ENCODE measurements at places on chromosomes 6 and 20. TPM values are rescaled to one million over a fixed set of nuclear protein-coding genes. Genes with fewer than 3 reads are reported as not detected.

DNA sequence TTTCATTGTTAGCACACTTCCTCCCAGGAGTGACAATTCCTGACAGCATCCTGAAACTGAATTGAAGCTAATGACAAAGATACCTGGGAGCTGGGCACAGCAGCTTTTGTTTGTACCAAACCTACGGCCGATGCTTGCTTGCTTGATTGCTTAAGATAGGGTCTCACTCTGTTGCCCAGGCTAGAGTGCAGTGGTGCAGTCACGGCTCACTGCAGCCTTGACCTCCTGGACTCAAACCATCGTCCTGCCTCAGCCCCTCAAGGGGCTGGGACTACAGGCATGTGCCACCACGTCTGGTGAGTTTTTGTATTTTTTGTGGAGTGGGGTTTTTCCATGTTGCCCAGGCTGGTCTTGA, 84.7 kb upstream of the SCP2D1 start:
- DNase-seq, result no peak
- H3K27me3 ChIP-seq, result no peaks in the 10 kb centered on the region
- no peak overlapping the region for H3K4me3 ChIP-seq
- H3K4me1 ChIP-seq, result no peaks in the 10 kb centered on the region
- no peaks in the 10 kb centered on the region for H3K36me3 ChIP-seq

- H3K27me3 ChIP-seq, result no peaks in the 10 kb centered on the region
- H3K4me3 ChIP-seq, result no peak overlapping the region
- H3K4me1 ChIP-seq, result no peaks in the 10 kb centered on the region
Observed at GRCh38 chr6:32431142-32431541, 8.5 kb upstream of the HLA-DRA start.

DNA sequence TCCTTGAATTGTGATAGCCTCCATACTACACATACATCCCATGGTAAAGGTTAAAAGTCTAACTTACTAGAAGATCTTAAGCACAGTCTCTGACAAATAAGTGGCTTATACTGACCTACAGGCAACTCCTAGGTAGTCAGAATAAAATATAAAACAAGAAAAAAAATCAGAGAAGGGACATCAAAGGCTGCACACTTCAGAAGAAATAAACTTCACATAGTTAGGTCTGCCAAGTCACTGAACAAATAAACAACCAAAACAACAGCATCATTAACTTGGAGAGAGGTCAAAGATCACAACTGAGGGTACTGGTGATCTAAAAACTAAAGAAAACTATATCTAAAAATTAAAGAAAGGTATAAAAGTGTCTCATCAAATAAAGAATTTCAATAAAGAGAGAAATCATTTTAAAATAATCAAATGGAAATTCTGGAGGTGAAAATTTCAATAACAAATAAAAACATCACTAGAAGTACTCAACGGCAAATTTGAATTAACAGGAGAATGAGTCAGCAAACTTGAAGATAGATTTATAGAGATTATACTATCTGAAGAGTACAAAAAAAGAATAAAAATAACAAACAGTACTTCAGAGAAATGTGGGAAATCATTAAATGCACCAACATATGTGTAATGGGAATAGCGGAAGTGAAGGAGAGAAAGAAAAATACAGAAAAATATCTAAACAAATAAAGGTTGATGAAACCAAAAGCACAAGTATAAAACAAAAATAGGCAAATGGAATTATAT, 88.0 kb upstream of the UST start:
- H3K4me3 ChIP-seq, result no peak overlapping the region
- no peak overlapping the region for H3K27ac ChIP-seq
- no peak for DNase-seq
- H3K4me1 ChIP-seq, result no peaks in the 10 kb centered on the region
- no peaks in the 10 kb centered on the region for H3K36me3 ChIP-seq

- no peak overlapping the region for H3K27ac ChIP-seq
- peaks cover 47% of the 10 kb centered on the region for H3K36me3 ChIP-seq
- H3K4me1 ChIP-seq, result no peaks in the 10 kb centered on the region
- no peak overlapping the region for H3K4me3 ChIP-seq
- H3K27me3 ChIP-seq, result no peaks in the 10 kb centered on the region
- no peak for DNase-seq
Observed at GRCh38 chr6:69719602-69720193, 77.1 kb downstream of the LMBRD1 start.

DNA sequence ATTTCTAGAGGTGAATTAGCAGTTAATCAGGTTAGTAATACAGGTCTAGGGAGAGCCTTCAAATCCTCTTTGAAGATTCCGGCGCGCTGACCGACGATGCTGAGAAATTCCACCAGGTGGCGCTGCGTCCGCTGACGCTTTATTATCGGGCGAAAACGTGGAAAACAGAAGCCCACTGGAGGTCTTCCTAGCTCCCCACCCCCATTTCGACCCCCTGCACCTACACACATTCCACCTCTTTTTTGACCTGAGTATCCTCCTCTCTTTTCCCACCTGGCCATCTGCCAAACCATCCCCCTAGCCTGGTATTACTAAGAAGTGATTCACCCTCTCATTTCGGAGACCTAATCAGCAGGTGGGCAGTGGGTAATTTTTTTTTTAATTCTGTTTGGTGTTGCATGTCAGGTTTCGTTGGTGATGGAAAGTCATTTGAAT, 65.4 kb upstream of the RIN2 start:
- peaks cover 12% of the 10 kb centered on the region for H3K27me3 ChIP-seq
- no peak overlapping the region for H3K4me3 ChIP-seq
- no peaks in the 10 kb centered on the region for H3K4me1 ChIP-seq
- peak; percentile 59 for DNase-seq
- no peak overlapping the region for H3K27ac ChIP-seq
- no peaks in the 10 kb centered on the region for H3K36me3 ChIP-seq

DNA sequence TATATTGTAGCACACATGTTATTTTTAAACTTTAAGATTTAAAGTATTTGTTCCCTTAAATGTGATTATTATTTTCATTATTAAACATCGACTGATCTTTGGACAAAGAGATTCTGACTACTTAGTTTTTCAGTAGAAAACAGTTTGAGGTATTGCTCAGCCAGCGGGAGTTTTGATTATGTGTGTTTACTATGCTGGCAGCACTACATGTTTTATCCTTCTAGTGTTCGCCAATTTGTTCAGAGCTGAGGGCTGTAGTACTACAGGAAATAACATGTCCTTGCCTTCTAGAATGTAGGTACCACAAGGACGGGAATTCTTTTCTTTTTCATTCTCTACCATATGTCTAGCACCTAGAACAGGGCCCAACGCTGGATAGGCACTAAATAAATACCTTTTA, 11.1 kb upstream of the LCA5 start:
- DNase-seq, result no peak
- no peaks in the 10 kb centered on the region for H3K36me3 ChIP-seq
- no peaks in the 10 kb centered on the region for H3K4me1 ChIP-seq

- no peaks in the 10 kb centered on the region for H3K36me3 ChIP-seq
- no peak for DNase-seq
- H3K27me3 ChIP-seq, result no peaks in the 10 kb centered on the region
- no peak overlapping the region for H3K27ac ChIP-seq
- no peak overlapping the region for H3K4me3 ChIP-seq
Observed at GRCh38 chr6:43657221-43657802, 12.5 kb downstream of the RSPH9 start.

- no peak for DNase-seq
- no peak overlapping the region for H3K4me3 ChIP-seq
- H3K4me1 ChIP-seq, result no peaks in the 10 kb centered on the region
- no peaks in the 10 kb centered on the region for H3K27me3 ChIP-seq
- no peak overlapping the region for H3K27ac ChIP-seq
- H3K36me3 ChIP-seq, result no peaks in the 10 kb centered on the region
Observed at GRCh38 chr20:16385462-16385861, 187.8 kb downstream of the KIF16B start.

DNA sequence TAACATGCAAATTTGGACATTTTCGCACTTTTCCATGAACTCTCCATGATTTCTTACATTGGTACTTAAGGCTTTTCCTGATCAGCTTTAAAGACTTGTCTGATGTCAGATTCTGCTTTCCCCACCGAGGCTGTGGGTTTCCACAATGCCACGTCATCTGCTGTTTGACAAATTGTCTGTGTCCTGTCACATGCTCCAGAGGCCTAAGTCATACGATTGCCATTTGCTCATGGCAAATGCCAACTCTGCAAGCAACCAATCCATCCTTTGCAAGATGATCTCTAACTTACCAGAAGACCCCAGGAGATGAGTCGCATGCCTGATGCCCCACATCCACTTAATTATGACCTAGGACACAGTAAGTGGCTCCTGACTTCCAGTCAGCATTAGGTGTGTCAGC, 556.5 kb downstream of the BMP2 start:
- DNase-seq, result no peak
- H3K4me3 ChIP-seq, result no peak overlapping the region
- no peaks in the 10 kb centered on the region for H3K4me1 ChIP-seq
- H3K27ac ChIP-seq, result no peak overlapping the region

DNA sequence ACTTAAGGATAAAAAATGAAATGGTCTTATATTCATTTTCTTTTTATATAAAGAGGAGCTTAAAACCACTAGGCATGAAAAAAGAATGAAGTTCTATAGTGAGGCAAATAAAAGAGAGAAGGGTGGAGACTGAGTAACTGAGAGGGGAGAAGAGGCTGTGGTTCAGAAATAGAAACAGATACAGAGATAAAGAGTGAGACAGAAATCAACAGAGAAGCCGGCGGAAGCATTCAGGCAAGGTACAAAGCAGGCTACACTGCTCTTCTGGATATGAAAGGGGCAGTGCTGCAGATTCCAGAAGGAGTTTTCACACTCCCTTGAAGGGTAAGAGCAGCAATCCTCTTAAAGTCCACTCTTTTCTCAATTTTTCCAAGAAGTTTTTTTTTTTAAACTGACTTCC, 29.9 kb downstream of the NFATC2 start:
- H3K36me3 ChIP-seq, result peaks cover 76% of the 10 kb centered on the region
- peaks cover 67% of the 10 kb centered on the region for H3K4me1 ChIP-seq
- H3K27ac ChIP-seq, result peak overlapping the region; percentile 35
- no peaks in the 10 kb centered on the region for H3K27me3 ChIP-seq
- no peak for DNase-seq

DNA sequence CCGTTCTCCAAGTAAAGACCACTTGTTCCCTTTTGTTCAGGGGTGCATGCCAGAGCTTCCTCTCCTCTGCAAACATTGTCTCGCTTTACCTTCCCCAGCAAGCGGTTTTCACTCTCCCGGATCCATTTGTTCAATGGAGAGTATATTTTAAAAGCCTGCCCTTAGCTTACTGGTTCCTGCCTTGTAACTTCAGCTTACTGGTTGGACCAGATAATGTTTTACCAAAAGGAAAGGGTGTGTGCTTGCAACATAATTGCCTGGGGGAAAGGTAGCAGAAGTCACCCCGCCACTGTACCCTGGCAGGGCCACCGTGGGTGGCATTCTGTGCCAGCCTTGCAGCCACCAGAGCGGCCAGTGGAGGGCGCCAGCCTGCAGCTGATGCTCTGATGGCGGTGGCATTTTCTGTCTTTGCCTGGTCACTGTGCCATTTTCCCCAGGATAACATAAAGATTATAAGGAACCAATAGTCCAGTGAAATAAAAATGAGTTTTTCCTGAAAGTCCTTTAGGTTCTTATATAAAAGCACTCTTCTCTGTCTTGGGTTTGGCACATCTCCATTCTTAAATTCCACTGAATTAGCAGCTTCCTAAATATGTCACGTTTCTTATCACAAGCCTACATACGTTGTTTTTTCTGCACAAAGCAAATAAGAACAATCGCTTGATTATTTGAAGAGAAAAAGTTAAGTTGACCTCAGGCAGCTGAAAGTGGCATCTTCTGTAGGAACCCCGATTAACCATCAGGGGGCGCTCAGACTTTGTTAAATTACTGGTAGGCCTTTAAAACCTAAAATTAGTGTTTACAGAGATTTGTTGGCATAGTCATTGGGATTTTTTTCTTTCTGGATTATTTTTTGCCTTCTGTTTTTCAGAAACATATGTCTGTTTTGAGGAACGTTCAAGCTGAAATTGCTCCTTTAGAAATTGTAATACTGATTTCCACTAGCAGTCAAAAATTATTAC, 67.4 kb upstream of the XRN2 start:
- peaks cover 12% of the 10 kb centered on the region for H3K36me3 ChIP-seq
- peaks cover 2% of the 10 kb centered on the region for H3K4me1 ChIP-seq
- no peak overlapping the region for H3K27ac ChIP-seq
- no peak overlapping the region for H3K4me3 ChIP-seq
- peak; percentile 61 for DNase-seq

- H3K4me3 ChIP-seq, result no peak overlapping the region
- H3K4me1 ChIP-seq, result peaks cover 6% of the 10 kb centered on the region
- no peak for DNase-seq
Observed at GRCh38 chr6:108884211-108885059, 36.2 kb downstream of the ARMC2 start.

- no peak overlapping the region for H3K27ac ChIP-seq
- H3K27me3 ChIP-seq, result no peaks in the 10 kb centered on the region
- no peaks in the 10 kb centered on the region for H3K36me3 ChIP-seq
- no peak for DNase-seq
- no peaks in the 10 kb centered on the region for H3K4me1 ChIP-seq
Observed at GRCh38 chr6:170098428-170099170, 192.3 kb downstream of the DLL1 start.

DNA sequence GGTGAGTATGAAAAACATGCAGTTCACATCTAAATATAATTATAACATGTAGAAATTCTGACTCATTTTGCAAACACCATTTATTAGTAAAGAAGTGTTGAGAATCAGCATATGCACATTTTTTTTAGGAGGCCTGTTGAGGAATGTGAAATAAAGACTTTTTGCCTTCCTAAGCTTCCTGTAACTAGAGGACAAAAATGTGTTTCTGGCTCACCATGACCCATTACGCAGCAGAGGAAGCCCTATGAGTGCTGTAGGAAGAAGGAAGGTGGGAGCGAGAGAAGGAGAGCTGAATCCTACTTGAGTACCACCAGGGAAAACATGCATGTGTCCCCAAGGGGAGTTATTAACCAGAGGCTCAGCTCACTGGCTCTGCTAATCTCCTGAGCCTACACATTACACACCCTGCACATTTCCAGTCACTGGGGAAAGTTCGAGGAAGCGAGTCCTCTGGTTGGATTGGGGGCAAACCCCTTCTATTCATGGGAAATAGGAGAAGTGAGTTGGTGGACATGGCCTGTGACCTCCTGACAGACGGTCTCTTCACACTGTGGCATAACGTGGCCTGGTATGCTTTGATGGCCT, 540.5 kb upstream of the JAG1 start:
- H3K27me3 ChIP-seq, result no peaks in the 10 kb centered on the region
- H3K4me3 ChIP-seq, result no peak overlapping the region
- DNase-seq, result no peak
- H3K36me3 ChIP-seq, result no peaks in the 10 kb centered on the region

- no peaks in the 10 kb centered on the region for H3K27me3 ChIP-seq
- peaks cover 72% of the 10 kb centered on the region for H3K36me3 ChIP-seq
- H3K4me1 ChIP-seq, result no peaks in the 10 kb centered on the region
- no peak overlapping the region for H3K27ac ChIP-seq
- H3K4me3 ChIP-seq, result no peak overlapping the region
Observed at GRCh38 chr20:48951041-48951440, 29.5 kb downstream of the ARFGEF2 start.

The MMUT gene
- total RNA-seq, result 7.2 TPM

The RAD21L1 gene
- total RNA-seq, result not detected

The HFE gene
- total RNA-seq, result 0.28 TPM

The RAET1L gene
- total RNA-seq, result not detected

The OR2W1 gene
- total RNA-seq, result not detected

The FOXS1 gene
- total RNA-seq, result not detected

All from CD4-positive, alpha-beta T cell (primary cell).